Breast epithelium (tissue), 4 donors: ENCODE measurements at places on chromosomes 1 and 21. TPM values are rescaled to one million over a fixed set of nuclear protein-coding genes. Genes with fewer than 3 reads are reported as not detected.

Gene FMOD
- 92.4 TPM for total RNA-seq

Gene NBPF15
- total RNA-seq = 41.6 TPM

GRCh38 chr1:48190881-48191280 is 31.6 kb upstream of the SLC5A9 start:
- DNase-seq = no peak
- no peak overlapping the region for H3K4me3 ChIP-seq
- H3K27ac ChIP-seq = no peak overlapping the region
- H3K27me3 ChIP-seq = no peaks in the 10 kb centered on the region

DNA sequence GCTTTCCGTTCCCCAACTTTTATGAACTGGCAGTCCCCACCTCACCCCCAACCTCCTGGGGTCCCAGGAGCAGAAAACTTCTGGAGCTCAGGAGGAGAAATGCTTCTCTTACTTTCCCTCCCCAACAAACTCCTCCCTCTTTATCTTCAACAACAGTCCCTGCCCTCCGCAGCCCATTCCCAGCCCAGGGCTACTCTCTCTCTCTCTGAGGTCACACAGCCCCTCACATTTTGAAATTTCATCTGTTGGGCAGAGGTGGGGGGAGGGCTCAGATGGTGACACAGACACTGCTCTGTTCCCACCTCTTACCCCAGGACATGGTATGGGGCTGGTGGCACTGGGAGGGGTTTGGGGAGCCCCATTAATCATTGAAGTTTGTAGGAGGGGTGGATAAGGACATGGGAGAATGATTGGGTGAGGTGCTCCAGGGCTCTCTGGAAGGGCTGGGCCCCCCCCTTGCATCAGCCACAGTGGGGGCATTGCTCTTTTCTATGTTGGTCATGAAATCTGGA is 6.0 kb downstream of the PIK3CD start:
- H3K27me3 ChIP-seq = peaks cover 2% of the 10 kb centered on the region
- no peak overlapping the region for H3K27ac ChIP-seq
- no peak for DNase-seq

- no peak overlapping the region for H3K27ac ChIP-seq
- H3K27me3 ChIP-seq = no peaks in the 10 kb centered on the region
- no peaks in the 10 kb centered on the region for H3K36me3 ChIP-seq
- no peaks in the 10 kb centered on the region for H3K4me1 ChIP-seq
Measured at GRCh38 chr1:176501599-176501998, 38.6 kb downstream of the PAPPA2 start.

DNA sequence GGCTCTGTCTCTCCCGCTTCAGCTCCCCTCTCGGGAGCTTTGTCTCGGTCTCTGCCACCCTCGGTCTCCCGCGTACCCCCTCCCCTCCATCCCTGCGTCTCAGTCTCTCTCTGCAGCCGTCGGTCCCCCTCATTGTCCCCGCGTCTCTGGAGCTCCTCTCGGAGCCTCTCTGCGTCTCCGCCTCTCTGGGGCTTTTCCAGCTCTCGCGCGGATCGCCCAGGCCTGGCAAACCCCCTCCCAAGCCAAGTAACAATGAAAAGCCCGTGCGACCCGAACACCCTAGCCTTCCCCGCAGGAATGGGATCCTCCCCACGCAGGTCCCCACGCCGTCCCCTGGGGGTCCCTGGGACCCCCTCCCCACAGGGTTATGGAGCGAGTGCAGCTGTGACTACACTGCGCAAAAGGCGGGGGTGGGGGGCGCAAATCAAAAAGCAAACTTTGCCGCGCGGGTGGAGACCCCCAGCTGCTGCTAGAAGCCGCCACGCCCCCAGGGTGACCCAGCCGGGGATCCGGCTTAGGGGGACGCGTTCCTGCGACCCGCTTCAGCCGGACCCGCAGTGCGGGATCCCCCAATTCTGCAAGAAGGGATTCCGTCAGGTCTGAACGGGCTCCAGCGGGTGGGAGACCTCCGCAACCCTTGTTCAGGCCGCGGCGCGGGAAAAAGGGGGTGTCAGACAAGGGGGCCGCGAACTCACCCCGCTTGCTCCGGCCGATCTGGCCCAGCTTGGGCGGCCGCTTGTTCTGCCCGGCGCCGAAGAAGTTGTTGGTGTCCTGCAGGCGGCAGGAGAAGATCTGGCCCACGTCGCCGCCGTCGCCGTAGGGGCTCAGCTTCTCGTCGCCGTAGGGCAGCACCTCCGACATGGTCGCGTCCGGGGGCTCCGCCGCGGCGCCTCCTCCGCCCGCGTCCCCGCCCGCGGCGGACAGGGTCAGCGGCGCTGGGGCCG is 1.2 kb downstream of the CAMK2N1 start:
- H3K4me3 ChIP-seq = peak overlapping the region; percentile 69
- H3K4me1 ChIP-seq = peaks cover 12% of the 10 kb centered on the region
- peak overlapping the region; percentile 95 for H3K27ac ChIP-seq
- no peaks in the 10 kb centered on the region for H3K36me3 ChIP-seq

GRCh38 chr1:90835661-90836344 is 118.7 kb upstream of the BARHL2 start:
- H3K36me3 ChIP-seq = no peaks in the 10 kb centered on the region
- H3K27me3 ChIP-seq = peaks cover 18% of the 10 kb centered on the region
- no peak overlapping the region for H3K27ac ChIP-seq
- no peaks in the 10 kb centered on the region for H3K4me1 ChIP-seq

GRCh38 chr1:95916616-95917015 is 682.6 kb downstream of the RWDD3 start:
- H3K4me1 ChIP-seq = no peaks in the 10 kb centered on the region
- no peaks in the 10 kb centered on the region for H3K27me3 ChIP-seq
- H3K36me3 ChIP-seq = no peaks in the 10 kb centered on the region
- no peak for DNase-seq

DNA sequence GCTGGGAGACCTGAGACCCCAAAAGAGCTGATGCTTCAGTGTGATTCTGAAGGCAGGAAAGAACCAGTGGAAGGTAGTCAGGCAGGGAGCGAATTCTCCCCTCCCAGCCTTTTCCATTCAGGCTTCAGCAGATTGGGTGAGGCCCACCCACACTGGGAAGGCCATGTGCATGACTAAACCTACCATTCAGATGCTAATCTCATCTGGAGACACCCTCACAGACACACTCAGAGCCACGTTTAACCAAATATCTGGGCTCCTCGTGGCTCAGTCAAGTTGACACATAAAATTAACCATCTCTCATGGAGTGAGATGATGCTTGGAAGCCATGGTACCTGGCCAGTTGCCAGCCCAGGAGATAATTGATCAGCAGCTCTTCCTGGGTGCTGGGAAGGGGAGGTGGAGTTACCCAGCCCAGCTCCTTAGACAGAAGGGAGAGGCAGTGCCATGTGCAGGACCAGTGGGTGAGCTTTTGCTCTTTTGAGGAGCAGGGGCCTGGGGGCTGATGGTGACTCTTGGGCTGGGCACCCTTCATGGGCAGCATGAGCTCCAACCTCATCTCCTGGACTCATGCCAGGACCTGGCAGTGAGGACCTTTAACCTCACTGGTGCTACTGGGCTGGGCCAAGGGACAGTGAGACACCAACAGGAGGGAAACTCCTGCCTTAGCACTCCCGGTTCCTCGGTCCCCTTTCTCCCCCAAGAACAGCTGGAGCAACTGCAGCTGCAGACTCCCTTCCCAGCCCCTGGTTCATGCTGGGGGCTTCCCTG is 89.0 kb upstream of the ACTL8 start:
- H3K27ac ChIP-seq = no peak overlapping the region
- DNase-seq = no peak
- no peaks in the 10 kb centered on the region for H3K4me1 ChIP-seq
- H3K27me3 ChIP-seq = no peaks in the 10 kb centered on the region
- no peak overlapping the region for H3K4me3 ChIP-seq
- H3K36me3 ChIP-seq = no peaks in the 10 kb centered on the region

DNA sequence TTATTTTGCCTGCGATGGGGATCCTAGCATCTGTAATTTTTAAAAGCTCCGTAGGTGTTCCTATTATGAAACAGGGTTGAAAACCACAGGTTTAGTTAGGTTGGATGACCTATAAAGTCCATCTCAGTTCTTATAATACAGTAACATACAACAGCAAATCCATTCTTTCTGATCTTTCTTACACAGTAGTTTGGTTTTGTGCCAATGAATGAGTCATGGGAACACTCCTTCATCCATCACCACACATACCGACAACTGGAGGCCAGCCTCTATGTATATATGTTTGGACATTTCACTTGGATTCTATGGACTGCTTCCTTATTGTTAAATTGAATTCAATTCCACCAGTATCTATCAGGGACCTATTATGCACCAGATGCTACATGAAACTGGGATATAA is 118.4 kb upstream of the L1TD1 start:
- H3K4me3 ChIP-seq = no peak overlapping the region
- no peaks in the 10 kb centered on the region for H3K36me3 ChIP-seq
- H3K4me1 ChIP-seq = no peaks in the 10 kb centered on the region
- H3K27ac ChIP-seq = no peak overlapping the region
- no peaks in the 10 kb centered on the region for H3K27me3 ChIP-seq
- no peak for DNase-seq

DNA sequence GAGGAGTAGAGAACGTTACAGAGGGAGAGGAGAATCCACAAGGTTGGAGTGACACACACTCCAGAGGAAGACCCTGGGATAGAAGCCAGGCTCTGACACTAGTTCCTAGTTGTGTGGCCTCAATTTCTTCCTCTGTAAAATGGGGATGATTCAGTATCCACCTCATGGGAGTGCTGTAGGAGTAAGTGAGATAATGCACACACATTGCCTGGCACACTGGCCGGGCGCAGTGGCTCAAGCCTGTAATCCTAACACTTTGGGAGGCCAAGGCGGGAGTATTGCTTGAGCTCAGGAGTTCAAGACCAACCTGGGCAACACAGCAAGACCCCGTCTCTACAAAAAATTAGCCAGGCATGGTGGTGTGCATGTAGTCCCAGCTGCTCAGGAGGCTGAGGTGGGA is 8.9 kb downstream of the KIF17 start:
- no peaks in the 10 kb centered on the region for H3K36me3 ChIP-seq
- H3K4me3 ChIP-seq = no peak overlapping the region
- no peaks in the 10 kb centered on the region for H3K4me1 ChIP-seq
- no peaks in the 10 kb centered on the region for H3K27me3 ChIP-seq

DNA sequence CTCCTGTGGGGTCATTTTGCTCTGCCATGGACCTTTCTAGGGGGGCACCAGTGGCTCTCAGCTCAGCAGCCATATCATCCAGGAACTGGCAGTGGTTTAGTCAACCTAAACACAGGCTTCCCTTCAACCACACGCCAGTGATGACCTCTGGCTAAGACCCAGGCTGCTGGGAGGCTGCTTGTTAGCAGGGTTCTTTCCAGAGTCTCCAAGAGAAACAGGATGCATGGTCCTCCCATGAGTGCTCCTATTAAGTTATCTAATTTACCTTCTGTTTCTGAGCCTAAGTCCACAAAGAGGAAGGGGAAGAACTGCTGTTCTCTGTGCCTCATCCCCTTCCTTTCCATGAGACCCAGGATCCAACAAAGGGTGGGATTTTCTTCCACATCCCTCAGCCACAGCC is 137.3 kb upstream of the PLXNA2 start:
- no peak for DNase-seq
- H3K36me3 ChIP-seq = no peaks in the 10 kb centered on the region
- no peak overlapping the region for H3K4me3 ChIP-seq
- no peaks in the 10 kb centered on the region for H3K27me3 ChIP-seq

DNA sequence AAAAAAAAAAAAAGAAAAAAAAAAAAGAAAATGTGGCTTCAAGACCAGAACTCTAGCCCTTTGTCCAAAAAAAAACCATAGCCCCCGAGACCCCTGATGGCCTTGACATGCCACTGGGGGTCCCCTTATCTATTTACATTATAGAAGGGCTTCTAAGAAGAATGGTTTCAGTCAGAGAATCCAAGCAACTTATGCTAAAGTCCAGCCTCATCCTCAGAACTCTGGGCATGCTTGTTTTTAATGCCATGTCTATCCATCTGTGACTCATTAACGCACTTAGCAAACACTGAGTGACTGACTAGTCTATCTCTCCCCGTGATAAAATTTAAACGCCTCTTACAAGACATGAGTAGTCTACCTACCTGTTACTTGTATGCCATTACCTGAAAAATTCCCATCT is 29.3 kb downstream of the ERG start:
- no peak for DNase-seq
- no peak overlapping the region for H3K27ac ChIP-seq
- H3K27me3 ChIP-seq = no peaks in the 10 kb centered on the region
- no peak overlapping the region for H3K4me3 ChIP-seq
- H3K4me1 ChIP-seq = no peaks in the 10 kb centered on the region
- H3K36me3 ChIP-seq = no peaks in the 10 kb centered on the region

DNA sequence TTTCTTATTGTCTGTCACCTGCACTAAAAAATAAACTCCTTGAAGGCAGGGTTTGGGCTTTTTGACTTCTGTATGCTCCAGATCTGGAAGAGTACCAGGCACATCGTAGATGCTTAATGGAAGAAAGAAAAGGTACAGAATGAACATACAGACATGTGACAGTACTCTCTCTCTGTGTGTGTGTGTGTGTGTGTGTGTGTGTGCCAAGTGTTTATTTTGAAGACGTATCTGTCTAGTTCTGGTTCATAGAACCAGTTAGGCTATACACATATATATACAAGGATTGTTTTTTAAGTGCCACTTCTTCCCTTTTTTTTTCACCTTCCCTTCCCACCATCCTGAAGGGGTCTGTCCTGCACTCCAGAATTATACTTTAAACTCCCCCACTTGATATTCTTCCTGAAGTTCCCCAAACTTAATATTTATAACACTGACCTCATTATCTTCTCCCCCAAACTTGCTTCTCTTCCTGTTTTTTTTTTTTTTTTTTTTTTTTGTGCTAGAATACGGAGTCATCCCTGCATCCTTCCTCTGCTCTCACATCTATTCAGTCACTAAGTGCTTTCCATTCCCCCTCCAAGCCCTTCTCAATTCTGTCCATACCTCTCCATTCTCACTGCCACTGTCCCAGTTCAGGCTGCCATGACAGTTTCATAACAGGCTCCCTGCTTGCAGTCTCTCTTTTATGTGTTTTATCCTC is 5.4 kb upstream of the KCNA3 start:
- no peaks in the 10 kb centered on the region for H3K4me1 ChIP-seq
- no peak overlapping the region for H3K27ac ChIP-seq
- no peak overlapping the region for H3K4me3 ChIP-seq
- peaks cover 20% of the 10 kb centered on the region for H3K27me3 ChIP-seq

DNA sequence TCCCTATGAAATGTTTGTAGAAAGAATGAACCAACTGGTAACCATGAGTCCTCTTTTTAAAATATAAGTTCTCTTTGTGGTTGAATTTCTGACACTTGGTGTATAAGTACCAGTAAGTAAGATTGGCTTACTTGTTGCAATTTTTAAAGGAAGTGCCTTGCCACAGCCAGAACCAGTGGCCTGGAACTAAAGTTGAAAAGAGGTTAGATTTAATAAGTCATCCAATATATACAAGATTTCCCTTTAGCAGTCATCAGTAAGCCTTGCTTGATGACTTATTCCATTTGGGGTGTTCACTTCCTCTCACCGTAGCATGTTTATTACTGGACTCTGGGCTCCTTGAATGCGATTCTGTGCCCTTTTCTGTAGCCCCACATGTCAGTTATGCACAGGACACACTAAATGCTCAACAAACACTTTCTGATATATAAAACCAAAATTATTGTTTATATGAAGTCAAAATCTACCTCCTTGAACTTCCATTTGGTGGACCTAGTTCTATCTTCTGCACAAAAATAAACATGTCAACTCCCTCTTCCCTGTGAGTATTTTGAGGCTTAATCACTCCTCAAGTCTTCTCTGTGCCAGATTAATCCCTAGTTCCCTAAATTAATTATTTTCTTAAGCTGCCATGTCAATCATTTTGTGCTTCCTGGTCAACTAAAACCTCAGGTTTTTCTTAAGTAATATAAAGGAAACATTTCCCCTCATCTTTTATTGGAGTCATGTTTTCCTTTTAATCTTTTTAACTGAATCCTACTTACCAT is 218.1 kb downstream of the ST6GALNAC3 start:
- H3K36me3 ChIP-seq = no peaks in the 10 kb centered on the region
- no peak overlapping the region for H3K27ac ChIP-seq
- no peaks in the 10 kb centered on the region for H3K4me1 ChIP-seq
- no peaks in the 10 kb centered on the region for H3K27me3 ChIP-seq
